ENCODE measurements at places on chromosomes 3 and 15.

- DNase-seq: no peak
Observed at GRCh38 chr15:27133249-27133648, 162.3 kb downstream of the GABRG3 start.

- no peak for DNase-seq
Observed at GRCh38 chr3:17301271-17301670, 416.5 kb downstream of the PLCL2 start.

DNA sequence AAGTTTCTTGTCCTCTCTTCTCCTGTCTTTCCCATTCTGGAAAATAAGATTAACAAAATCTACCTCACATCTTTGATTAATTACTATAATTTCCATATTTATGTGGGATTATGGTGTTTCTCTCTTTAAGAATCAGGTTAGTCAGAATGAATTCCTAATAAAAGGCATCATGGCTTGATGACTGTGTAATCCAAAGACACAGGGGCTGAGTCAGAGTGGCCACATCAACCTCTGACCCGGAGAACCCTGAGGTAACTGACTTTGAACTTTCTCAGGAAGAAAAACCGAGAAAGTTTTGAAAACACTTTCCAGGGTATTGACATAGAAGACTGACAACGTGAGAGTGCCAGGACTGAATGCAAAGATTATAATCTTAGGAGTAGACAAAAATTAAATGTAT lies 170.3 kb upstream of the MCTP2 start:
- DNase-seq: no peak

- no peak for DNase-seq
Observed at GRCh38 chr3:12729051-12729651, 29.9 kb downstream of the TMEM40 start.

GRCh38 chr3:129795186-129796010 lies 98.1 kb downstream of the TMCC1 start:
- DNase-seq: no peak

DNA sequence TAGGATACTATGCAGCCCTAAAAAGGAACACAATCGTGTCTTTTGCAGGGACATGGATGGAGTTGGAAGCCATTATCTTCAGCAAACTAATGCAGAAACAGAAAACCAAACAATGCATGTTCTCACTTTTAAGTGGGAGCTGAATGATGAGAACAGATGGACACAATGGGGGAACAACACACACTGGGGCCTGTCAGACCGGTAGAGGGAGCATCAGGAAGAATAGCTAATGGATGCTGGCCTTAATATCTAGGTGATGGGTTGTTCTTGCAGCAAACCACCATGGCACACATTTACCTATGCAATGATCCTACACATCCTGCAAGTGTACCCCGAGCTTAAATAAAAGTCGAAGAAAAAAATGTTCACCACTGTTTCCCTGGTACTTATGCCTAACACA lies 17.5 kb downstream of the SENP7 start:
- DNase-seq: no peak

DNA sequence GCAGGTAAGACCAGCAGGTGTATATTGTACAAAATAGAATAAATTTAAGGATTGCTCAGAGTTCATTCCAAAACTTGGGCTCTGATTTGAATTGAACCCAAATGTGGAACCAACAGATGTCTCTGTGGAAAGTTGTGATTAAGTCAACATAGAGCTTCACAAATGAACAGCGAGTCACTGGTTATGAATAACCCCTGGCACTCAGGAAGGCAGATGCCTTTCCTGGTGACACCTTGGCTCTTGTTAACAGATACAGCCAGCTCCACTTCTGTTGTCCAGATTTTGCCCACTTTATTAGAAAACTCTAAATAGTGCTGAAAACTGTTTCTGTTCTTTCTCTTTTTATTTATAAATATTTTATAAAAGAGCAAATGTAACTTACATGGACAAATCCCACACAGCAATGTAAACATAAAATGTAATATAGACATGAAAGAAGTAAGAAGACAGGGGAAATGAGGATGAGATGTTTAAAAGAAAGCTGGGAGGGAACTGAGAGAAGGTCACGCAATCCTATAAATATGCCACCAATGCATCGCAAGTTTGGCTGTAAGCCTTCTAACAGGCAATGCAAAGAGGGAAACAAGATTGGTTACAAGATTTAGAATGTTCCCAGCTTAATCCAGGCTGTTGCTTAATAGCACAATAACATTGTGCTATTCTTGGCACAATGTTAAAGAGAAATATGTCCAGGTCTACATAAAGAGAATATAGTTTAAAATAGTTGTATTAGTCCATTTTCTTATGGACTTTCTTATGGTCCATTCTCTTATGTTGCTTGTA lies 495.5 kb downstream of the TAFA4 start:
- no peak for DNase-seq

DNA sequence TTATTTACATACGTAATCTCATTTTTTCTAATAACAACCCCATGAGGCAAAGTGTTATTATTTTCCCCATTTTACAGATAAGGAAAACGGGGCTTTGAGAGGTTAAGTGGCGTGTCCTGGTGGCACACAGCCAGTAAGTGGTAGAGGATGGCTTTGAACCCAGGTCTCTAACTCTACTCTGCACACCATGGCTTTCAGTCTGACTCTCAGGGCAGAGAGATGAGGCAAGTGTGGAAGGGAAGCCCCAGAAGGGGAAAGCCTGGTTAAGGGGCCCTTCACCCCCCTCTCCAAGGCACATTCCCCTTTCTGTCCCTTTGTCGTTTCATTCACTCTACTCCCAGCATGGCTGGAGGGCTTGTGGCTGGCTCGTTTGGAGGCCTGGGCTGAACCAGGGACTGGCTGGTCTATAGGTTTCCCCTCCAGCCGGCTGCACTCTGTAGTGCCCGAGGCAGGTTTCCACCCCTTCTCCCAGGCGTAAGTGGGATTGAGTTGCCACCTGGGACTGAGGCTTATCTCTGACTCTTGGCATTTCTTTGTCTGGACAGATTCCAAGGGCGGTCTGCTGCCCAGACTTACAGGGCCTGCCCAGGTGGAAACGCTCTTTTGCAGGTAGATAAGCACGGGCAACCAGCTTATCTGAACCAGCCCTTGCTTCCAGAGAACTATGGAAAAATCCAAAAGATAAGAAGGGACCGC lies 12.1 kb downstream of the SEMA4B start:
- DNase-seq: no peak

- DNase-seq: no peak
Observed at GRCh38 chr3:28042707-28043106, 198.7 kb upstream of the CMC1 start.

- no peak for DNase-seq
Observed at GRCh38 chr3:152349392-152349791, 80.7 kb downstream of the MBNL1 start.

DNA sequence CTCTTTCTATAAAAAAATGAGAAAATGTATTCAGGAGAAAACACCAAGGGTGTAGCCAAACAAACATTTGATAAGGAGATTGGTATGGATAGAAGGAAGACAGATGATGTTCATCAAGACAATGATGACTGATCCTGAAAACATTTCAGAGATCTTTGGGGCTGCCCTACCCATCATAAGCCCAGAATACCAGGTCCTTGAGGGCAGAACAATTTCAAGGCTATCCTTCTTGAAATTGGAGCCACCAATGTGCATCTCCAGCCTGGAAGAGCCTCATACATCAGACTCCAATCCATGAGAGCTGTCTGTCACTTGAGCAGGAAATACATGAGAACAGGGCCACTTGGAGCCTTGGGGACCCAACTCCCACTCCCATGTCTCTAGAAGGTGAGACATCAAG lies 89.5 kb upstream of the ANKRD28 start:
- no peak for DNase-seq

DNA sequence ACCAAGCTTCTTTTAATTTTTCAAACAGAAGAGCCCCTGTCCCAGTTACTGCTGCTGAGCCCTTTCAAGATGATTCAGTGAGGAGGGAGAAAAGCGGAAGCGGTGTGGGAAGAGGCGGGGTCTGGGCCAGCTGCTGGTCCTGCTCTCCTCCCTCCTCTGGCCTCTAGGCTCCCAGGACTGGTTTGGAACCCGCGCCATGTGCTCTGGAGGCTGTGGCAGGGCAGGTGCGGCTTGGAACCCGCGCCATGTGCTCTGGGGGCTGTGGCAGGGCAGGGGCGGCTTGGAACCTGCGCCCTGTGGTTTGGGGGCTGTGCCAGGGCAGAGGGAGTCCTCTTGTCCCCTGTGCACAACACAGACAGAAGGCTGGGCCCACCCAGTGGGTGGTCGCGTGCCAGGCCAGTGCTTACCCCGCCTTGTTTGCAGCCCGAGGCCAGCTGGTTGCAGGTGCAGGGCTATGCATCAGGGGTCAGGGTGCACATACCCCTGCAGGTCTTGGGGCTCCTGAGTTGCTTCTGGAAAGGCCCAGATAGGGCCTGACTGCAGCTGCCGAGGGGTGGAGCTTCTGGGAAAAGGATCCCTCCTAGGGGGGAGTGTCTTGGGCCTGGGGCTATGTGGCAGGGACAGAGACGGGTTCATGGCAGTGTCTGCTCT lies 12.2 kb downstream of the ALG1L2 start:
- no peak for DNase-seq

GRCh38 chr3:33093847-33094246 lies 3.1 kb downstream of the GLB1 start:
- DNase-seq: no peak

- DNase-seq: no peak
Observed at GRCh38 chr3:65291448-65292125, 603.8 kb upstream of the ADAMTS9 start.
